ENCODE measurements at places on chromosomes 16 and 17. TPM values are rescaled to one million over a fixed set of nuclear protein-coding genes. Genes with fewer than 3 reads are reported as not detected.

CLEC18B gene
- total RNA-seq = 0.13 TPM

MRPL38 gene
- total RNA-seq = 127 TPM

CRISPLD2 gene
- 3.1 TPM for total RNA-seq

EPX gene
- not detected for total RNA-seq

HOXB3 gene
- total RNA-seq = 5.9 TPM

HBQ1 gene
- total RNA-seq = 4.3 TPM

HOXB9 gene
- 7.8 TPM for total RNA-seq
